Urinary bladder (tissue), 4 donors: ENCODE measurements at places on chromosomes 13 and 19. TPM values are rescaled to one million over a fixed set of nuclear protein-coding genes. Genes with fewer than 3 reads are reported as not detected.

DNA sequence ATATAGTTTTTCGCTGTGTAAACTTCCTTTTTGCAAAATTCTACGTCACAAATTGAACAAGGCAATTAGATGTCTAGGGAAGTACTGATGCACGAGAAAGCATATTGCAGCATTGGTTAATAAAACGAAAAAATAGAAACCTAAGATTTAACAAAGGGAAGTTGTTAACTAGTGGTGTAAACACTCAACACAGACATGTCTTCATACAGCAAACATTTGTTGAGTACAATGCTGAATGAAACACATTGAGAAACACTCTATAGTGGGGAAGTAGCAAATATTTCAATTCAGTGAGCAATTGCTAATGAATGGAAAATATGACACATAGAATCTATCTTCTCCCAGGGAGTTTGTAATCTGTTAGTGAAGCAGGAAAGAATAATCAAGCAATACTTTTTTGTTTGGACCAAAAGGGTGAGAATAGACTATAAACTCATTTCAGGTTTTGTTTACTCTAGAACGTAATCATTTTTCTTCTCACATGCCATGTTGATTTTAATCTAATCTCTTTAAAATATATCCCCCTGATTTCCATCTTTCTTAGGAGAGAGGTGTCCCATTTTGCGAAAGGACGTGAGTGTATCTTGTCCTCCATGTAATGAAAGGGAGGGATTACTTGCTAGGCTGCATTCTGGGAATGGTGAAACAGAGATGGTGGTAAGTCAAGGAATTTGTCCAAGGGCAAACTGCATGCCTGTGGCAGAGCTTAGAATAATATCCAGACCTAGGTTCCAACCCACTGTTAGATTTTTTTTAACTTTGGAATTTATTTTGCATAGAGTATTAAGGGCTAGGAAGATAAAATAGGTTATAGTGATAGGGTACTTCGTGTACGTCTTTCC lies 1.7 kb upstream of the ANKRD10 start:
- DNase-seq: no peak

- no peak for DNase-seq
Measured at GRCh38 chr13:48403151-48403631, 9.7 kb downstream of the LPAR6 start.

GRCh38 chr13:98158172-98158899 lies 15.4 kb downstream of the FARP1 start:
- no peak for DNase-seq

GRCh38 chr13:25847145-25847544 lies 204.7 kb downstream of the SHISA2 start:
- DNase-seq: no peak

- no peak for DNase-seq
Measured at GRCh38 chr19:47280183-47280797, 5.6 kb downstream of the INAFM1 start.

DNA sequence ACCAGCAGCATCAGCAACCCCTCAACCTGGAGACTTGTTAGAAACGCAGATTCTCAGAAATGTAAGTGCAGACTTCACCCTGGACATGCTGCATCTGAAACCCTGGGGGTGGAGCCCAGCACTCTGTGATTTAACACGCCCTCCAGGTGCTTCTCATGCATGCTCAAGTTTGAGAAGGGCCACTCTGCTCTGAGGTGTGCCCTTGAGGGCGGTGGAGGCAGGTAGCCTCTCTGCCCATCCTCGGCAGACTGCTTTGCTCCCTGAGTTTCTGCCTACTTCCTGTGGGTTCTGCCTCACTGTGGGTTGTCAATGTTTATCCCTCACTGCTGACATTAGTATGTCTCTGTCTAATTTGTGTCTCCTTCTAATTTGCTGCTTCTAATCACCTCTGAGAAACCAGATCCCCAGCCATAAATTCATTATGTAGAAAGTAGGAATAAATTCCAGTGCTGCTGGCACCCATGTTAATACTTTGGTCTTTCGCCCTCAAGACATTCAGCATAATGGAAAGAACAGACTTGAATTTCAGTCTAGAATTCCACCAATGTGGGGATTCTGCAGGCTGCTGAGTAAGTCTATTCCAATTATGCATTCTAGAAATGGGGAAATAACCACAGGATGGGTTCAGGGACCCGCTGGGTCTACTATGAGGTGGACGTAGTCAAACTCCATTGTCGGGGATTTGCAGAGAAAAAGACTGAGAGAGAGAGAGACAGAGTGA lies 51.3 kb upstream of the CYSLTR2 start:
- DNase-seq: no peak

DNA sequence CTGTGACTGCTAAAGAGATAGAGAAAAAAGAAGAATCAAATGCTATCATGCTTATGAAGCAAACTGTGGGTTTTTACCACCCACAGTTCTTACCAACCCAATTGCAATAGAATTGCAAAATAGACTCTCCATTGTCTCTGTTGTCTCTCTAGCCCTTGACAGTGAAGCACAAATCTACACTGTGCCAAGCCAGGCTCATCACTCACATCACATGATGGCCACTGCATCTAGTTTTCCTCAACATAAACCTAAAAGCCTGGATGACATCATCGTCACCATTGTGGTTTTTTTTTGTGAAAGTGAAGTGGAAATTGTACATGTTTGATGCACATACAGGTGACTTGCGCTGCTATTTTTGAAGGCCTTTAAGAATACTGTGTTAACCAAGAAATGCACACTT lies 56.1 kb downstream of the KL start:
- DNase-seq: no peak

DNA sequence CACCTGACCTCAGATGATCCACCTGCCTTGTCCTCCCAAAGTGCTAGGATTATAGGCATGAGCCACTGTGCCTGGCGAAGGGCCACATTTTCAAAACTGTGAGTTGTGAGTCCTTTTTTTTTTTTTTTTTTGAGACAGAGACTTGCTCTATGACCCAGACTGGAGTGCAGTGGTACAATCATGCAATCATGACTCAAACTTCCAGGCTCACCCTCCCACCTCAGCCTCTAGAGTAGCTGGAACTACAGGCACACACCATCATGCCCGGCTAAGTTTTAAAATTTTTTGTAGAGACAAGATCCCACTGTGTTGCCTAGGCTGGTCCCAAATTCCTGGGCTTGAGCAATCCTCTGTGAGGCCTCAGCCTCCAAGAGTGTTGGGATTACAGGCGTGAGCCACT lies 3.8 kb upstream of the MYPOP start:
- no peak for DNase-seq

Gene CYP4F11
- total RNA-seq: 1.0 TPM

- no peak for DNase-seq
Measured at GRCh38 chr13:106416645-106417044, 118.8 kb downstream of the EFNB2 start.

Gene ZNF625
- 26.9 TPM for total RNA-seq

DNA sequence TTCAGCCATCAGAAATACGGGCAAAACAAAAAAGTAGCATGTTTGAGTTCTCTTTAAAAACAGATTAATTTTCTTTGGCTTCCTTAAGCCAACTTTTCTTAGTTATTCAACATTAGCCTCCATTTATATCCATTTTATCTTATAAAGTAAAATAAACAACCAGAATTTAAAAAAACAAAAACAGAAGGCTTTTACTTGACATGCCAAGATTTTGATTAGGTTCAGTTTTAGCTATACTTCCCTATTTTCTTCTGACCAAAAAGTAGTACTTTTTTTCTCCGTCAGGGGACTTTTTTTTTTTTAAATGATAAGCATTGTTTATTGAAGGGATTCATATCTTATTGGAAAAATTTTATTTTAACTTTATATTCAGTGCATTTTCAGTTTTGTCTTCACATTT lies 18.1 kb downstream of the RNASEH2B start:
- DNase-seq: no peak

GRCh38 chr19:46515879-46516350 lies 20.2 kb upstream of the PNMA8B start:
- no peak for DNase-seq

- no peak for DNase-seq
Measured at GRCh38 chr13:113002206-113002912, 33.3 kb downstream of the MCF2L start.
